HFFc6 (cell line): ENCODE measurements at places on chromosomes 11 and 22.

DNA sequence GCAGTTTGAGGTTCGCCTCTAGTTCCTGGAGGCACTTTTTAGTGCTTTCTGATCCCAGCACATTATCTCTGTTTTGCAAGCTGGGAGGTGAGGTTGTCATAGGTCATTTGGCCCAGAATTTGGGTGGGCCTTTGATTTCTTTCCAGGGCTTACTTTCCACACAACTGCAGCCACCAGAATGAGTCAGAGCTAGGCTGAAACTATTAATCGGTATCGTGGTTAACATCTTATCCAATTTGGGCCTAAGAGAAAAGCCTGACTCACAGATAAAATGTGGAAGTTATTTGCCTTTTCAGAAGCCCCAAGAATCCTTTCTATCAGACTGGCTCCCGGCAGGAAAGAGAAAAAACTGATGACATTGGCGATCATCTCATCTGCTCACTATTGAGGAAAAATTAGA lies 166.4 kb downstream of the KIRREL3 start:
- peak overlapping the region; percentile 63 for H3K4me3 ChIP-seq
- H3K27ac ChIP-seq = peak overlapping the region; percentile 91
- peaks cover 78% of the 10 kb centered on the region for H3K4me1 ChIP-seq
- peaks cover 4% of the 10 kb centered on the region for H3K27me3 ChIP-seq

DNA sequence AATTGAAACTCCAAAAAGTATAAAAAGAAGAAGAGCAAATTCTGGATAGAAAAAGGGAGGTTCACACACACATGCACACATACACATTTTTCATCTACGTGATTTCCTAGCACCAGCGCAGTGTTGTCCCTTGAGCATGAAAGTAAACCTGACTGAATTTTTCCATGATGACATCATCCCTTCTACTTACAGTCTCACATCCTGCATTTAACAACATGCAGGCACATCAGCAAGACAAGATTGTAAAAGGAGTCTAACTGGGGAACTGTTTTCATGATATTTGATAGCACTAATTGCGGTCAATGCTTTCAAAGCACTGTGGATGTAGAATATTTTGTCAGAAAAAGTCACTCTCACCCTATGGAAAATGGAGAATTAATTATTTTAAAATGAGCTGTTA lies 36.6 kb downstream of the GAS2 start:
- H3K27ac ChIP-seq = no peak overlapping the region
- H3K36me3 ChIP-seq = no peaks in the 10 kb centered on the region
- no peak overlapping the region for H3K4me3 ChIP-seq
- no peak for DNase-seq
- H3K27me3 ChIP-seq = no peaks in the 10 kb centered on the region

GRCh38 chr11:131514062-131514461 lies 143.6 kb downstream of the NTM start:
- H3K27ac ChIP-seq = no peak overlapping the region
- H3K27me3 ChIP-seq = peaks cover 26% of the 10 kb centered on the region
- no peaks in the 10 kb centered on the region for H3K36me3 ChIP-seq
- no peak overlapping the region for H3K4me3 ChIP-seq
- H3K4me1 ChIP-seq = no peaks in the 10 kb centered on the region

GRCh38 chr22:46770151-46770641 lies 7.7 kb downstream of the TBC1D22A start:
- no peaks in the 10 kb centered on the region for H3K36me3 ChIP-seq
- no peak overlapping the region for H3K4me3 ChIP-seq
- H3K27me3 ChIP-seq = no peaks in the 10 kb centered on the region; the same call in none of the 2 replicates
- peaks cover 30% of the 10 kb centered on the region for H3K4me1 ChIP-seq
- H3K27ac ChIP-seq = no peak overlapping the region

- peaks cover 33% of the 10 kb centered on the region for H3K4me1 ChIP-seq
- DNase-seq = no peak
- H3K36me3 ChIP-seq = peaks cover 15% of the 10 kb centered on the region
- peak overlapping the region; percentile 92 for H3K4me3 ChIP-seq
- H3K27me3 ChIP-seq = peaks cover 2% of the 10 kb centered on the region; the same call in 1 of the 2 replicates
These were observed 917 bp downstream of the RPS6KA4 start for GRCh38 chr11:64359712-64360445.

GRCh38 chr11:14499178-14499559 lies 442 bp downstream of the COPB1 start:
- no peak for DNase-seq
- H3K27me3 ChIP-seq = peaks cover 2% of the 10 kb centered on the region
- peak overlapping the region; percentile 95 for H3K27ac ChIP-seq
- H3K36me3 ChIP-seq = peaks cover 47% of the 10 kb centered on the region
- peaks cover 57% of the 10 kb centered on the region for H3K4me1 ChIP-seq
- peak overlapping the region; percentile 97 for H3K4me3 ChIP-seq

DNA sequence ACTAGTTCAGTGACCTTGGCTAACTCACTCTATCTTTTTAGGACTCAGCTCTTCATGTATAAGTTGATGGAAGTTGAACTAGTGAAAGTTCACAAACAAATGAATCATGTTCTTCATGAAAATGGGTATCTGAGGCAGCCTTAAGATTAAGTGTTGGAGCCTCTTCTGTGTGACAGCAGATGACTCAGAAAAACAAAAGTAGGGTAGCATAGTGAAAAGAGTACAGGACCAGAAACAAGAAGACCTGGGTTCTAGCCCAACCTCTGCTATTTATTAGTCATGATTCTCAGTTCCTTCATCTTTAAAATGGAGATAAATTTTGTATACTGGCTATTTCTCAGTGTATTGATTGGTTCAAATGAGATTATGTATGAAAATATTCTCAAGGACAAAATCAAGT lies 60.2 kb downstream of the USP35 start:
- no peak overlapping the region for H3K27ac ChIP-seq
- peaks cover 50% of the 10 kb centered on the region for H3K4me1 ChIP-seq
- no peak for DNase-seq
- no peaks in the 10 kb centered on the region; the same call in 1 of the 2 replicates for H3K27me3 ChIP-seq

DNA sequence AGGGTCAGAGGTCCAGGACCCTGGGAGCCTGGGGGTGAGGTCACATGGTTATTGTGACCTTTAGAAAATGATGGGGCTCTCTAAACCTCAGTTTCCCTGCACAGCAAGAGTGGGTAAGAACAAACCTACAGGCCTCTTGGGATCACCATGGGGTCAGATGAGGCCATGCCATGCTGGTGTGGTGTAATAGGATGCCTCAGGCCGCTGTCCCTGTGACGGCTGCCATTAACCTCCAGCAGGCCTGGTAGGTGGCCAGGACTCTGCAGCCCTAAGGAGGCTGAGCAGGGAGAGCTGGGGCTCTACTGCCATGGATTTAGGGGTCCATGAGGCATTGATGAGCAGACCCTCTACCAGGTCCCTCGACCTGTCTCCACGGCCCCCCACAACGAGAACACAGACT lies 265.5 kb downstream of the CTTN start:
- peaks cover 16% of the 10 kb centered on the region for H3K27me3 ChIP-seq
- no peak for DNase-seq
- no peak overlapping the region for H3K27ac ChIP-seq

DNA sequence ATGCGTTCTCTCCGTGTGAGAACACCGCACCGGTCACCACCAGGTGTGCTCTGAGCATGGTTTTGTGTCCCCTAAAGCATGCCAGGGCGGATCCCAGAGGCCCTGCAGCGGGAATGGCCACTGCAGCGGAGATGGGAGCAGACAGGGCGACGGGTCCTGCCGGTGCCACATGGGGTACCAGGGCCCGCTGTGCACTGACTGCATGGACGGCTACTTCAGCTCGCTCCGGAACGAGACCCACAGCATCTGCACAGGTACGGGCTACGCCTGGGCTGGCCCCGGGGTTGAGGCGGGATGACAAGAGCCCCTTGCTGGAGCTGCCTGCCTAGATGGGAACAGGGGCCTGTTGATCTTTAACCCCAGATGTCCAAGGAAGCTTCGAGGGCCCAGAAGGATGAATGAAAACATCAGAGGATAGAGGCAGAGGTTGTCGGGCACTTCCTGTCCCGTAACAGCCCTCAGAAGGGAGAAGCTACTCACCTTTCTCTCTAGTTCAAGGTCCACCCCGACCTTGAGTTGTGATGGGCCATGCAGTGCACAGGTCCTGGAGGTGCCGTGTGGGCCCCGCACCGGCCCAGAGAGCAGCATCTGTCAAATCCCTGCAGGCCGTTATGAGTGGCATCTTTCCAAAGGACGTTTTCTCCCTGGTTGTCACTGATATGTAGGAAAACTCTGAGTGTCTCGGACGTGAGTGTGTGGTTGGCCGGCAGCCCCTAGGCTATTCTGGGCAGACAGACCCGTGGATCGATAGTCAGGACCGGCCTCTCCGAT lies 3.3 kb downstream of the CRELD2 start:
- H3K36me3 ChIP-seq = peaks cover 5% of the 10 kb centered on the region; the same call in 1 of the 2 replicates
- peaks cover 10% of the 10 kb centered on the region; the same call in 1 of the 2 replicates for H3K4me1 ChIP-seq
- H3K27me3 ChIP-seq = peaks cover 2% of the 10 kb centered on the region; the same call in 1 of the 2 replicates

GRCh38 chr22:41360126-41360525 lies 21.6 kb upstream of the TEF start:
- peaks cover 3% of the 10 kb centered on the region; the same call in 1 of the 2 replicates for H3K27me3 ChIP-seq
- H3K36me3 ChIP-seq = peaks cover 28% of the 10 kb centered on the region
- no peak overlapping the region for H3K4me3 ChIP-seq
- peaks cover 5% of the 10 kb centered on the region for H3K4me1 ChIP-seq
- H3K27ac ChIP-seq = no peak overlapping the region
- no peak for DNase-seq

DNA sequence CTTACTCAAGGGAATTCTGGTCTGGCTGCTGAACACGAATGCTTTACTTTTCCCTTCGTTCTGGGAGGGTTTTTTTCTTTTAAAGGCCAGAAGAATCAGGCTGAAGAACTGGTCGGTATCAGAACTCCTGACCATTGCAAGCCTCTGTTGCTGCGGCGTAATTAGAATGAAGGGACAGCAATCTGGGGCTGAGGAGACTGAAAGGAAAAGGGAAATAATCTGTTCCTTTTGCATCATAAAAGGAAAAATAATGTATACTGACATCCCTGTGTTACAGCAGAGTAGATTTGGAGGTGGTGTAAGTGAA lies 670 bp downstream of the SC5D start:
- peak; percentile 13 for DNase-seq
- peaks cover 5% of the 10 kb centered on the region; the same call in 1 of the 2 replicates for H3K36me3 ChIP-seq
- peaks cover 28% of the 10 kb centered on the region for H3K27me3 ChIP-seq
- H3K27ac ChIP-seq = peak overlapping the region; percentile 73
- peak overlapping the region; percentile 92 for H3K4me3 ChIP-seq

- no peaks in the 10 kb centered on the region for H3K4me1 ChIP-seq
- DNase-seq = no peak
- peaks cover 13% of the 10 kb centered on the region; the same call in 1 of the 2 replicates for H3K36me3 ChIP-seq
- no peak overlapping the region for H3K4me3 ChIP-seq
These were observed 137.3 kb upstream of the CEP126 start for GRCh38 chr11:101777476-101777875.

GRCh38 chr22:48795664-48796063 lies 1032.0 kb downstream of the BRD1 start:
- no peaks in the 10 kb centered on the region; the same call in 1 of the 2 replicates for H3K27me3 ChIP-seq
- H3K4me3 ChIP-seq = no peak overlapping the region
- no peak overlapping the region for H3K27ac ChIP-seq
- peaks cover 17% of the 10 kb centered on the region; the same call in 1 of the 2 replicates for H3K36me3 ChIP-seq
- no peak for DNase-seq
- no peaks in the 10 kb centered on the region for H3K4me1 ChIP-seq

GRCh38 chr11:121649798-121650197 lies 197.0 kb upstream of the SORL1-AS1 start:
- no peak overlapping the region for H3K27ac ChIP-seq
- no peaks in the 10 kb centered on the region for H3K36me3 ChIP-seq
- no peak overlapping the region for H3K4me3 ChIP-seq
- no peak for DNase-seq
- H3K27me3 ChIP-seq = no peaks in the 10 kb centered on the region; the same call in 1 of the 2 replicates

DNA sequence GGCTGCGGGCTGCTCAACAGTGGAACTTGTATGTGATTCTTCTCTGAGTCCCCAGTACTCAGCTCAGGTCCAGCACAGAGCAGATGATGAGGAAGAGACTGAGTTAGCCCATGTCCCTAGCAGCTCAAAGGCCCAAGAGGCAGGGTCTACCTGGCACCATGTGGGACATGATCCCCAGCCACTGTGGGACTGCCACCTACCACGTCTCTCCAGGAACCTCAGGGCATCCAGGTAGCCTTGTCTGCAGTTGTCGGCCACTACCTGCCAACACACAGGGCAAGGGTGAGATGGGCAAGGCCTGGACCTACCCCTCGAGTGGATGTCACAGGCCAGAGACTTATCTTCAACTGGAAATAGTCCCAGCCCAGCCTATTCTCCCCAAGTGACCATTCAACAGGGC lies 4.4 kb downstream of the PNPLA5 start:
- H3K27me3 ChIP-seq = peaks cover 14% of the 10 kb centered on the region
- no peaks in the 10 kb centered on the region for H3K36me3 ChIP-seq
- DNase-seq = no peak
- no peak overlapping the region for H3K4me3 ChIP-seq
- peaks cover 12% of the 10 kb centered on the region for H3K4me1 ChIP-seq

DNA sequence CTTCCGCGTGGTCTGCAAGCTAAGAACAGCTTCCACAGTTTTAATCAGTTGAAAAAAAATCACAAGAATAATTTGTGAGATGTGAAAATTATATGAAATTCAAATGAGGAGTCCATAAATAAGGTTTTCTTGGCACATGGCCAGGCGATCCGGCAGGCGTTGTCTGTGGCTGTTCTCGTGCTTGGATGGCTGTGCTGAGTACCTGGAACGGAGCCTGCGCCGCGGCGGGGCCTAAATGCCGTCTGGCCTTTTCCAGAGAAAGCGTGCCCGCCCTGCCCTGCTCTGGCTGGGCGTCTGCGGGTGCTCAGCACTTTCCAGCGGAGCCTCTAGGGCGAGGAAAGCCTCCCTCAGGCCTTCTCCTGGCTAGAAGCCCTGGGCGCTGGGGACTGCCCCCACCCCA lies 41.8 kb downstream of the OSBPL5 start:
- H3K27ac ChIP-seq = no peak overlapping the region
- no peaks in the 10 kb centered on the region; the same call in 1 of the 2 replicates for H3K27me3 ChIP-seq
- no peak for DNase-seq
- peaks cover 22% of the 10 kb centered on the region for H3K4me1 ChIP-seq
